ENCODE measurements at places on chromosomes 13 and 19.

GRCh38 chr19:7792281-7792680, 29.2 kb downstream of the CLEC4M start:
- DNase-seq, result no peak

DNA sequence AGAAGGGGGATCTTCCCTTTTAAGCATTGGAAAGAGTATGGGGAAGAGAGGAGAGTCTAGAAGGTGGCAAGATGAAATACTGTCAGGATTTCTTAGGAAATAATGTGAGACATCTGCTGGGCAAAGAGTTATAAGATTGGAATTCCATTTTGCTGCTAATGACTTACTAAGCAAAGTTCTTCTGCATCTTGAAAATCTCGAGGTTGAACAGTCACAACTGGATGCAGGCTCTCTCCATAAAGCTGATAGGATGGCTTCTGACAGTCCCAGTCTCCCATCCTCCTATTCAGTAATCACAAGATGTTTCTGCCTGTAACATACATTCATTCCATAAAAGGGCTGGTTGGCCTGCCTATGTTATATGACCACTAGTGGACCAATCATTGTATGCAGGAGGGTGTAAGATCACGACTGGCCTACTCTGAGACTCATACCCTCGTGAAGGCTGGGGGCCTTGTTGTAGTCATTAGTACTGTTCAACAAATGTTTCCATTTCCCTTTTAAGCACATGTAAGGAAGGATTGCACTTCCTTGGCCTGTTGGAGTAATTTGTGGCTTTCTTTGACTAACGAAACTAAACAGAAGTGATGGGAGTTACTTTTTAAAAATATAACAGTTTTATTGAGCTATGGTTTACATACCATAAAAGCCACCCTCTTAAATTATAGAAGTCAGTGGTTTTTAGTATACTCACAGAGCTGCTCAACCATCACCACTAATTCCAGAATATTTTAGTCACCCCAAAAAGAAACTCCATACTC, 45.0 kb upstream of the TDRD3 start:
- DNase-seq, result no peak

DNA sequence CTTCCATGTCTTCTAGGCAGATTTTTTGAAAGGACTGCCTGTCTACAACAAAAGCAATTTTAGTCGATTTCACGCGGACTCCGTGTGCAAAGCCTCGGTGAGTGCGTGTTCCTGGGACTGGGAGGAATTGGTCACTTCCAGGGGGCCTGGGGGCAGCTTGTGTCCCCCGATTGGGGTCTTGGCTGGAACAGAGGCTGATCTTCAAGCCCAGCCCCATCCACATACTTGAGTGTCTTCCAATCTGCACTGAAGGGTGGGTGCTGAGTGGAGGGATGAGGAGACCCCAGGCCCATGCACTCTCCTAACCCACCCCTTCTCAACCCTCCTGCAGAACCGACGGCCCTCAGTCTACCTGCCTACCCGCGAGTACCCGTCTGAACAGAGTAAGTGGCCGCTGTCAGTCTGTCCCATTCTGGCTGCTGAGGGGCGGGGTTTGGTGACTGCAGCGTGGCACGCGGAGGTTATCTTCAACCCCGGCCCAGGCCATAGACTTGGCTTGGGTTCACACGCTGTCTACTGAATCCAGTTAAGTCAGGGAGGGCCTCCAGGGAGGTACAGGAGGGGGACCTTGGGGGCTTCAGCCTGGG, 4.7 kb downstream of the DDA1 start:
- DNase-seq, result no peak

GRCh38 chr13:60945396-60945795, 470.3 kb downstream of the PCDH20 start:
- no peak for DNase-seq

GRCh38 chr13:43061496-43062280, 38.3 kb downstream of the DNAJC15 start:
- DNase-seq, result no peak

DNA sequence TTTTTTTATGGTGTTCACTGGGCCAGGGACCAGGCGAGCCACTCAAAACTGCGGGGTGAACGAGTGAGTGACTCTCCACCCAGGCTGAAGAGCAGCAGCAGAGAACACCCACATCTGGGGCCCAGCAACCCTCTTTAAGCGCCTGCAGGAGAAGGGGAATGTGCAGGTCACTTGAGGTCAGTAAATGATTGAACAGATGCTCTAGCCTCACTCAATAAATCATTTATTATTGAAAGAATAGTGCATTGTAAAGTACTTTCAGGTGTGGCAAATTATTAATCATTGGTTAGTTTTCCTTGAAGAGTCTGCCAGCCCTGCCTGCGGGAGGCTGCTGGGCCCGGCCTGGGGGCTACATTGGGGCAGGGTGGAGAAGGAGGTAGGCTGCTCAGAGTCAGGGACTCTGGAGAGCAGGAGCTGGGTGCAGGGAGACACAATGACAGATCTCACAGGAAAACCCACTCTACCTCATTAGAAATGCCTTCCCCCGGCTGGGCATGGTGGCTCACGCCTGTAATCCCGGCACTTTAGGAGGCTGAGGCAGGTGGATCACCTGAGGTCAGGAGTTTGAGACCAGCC, 42.5 kb downstream of the ABCC4 start:
- DNase-seq, result no peak

DNA sequence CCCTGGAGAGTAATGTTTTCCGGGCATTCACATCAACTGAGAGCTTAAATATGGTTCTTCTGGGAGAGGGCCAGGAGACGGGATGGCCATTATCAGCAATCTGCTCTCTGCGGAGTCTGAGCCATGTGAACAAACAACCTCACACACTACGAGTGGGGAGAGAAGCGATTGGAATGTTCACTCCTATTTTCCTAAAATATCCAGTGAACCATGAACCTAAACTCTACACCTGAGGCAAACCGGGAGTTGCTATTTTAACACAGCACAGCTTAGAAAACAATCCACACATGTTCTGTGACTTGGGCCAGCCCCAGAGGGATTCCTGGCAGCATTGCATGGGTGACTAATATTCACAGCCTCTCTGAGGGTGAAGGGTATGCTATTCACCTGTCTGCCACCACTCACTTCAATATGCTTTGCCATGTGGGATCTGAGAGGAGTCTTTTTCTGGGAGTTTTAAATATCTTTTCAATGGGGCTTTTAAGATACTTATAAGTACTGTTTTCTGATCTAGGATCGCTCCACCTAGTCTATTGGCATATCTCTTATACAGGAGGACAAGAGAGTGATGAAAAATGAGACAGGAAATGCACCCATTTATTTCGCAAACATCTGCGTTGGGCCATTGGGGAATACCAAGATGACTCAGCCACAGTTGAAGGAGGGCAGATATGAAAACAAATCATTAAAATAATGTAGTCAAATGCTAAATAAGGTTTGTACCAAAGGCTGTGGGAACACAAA, 72.6 kb upstream of the SERP2 start:
- no peak for DNase-seq

DNA sequence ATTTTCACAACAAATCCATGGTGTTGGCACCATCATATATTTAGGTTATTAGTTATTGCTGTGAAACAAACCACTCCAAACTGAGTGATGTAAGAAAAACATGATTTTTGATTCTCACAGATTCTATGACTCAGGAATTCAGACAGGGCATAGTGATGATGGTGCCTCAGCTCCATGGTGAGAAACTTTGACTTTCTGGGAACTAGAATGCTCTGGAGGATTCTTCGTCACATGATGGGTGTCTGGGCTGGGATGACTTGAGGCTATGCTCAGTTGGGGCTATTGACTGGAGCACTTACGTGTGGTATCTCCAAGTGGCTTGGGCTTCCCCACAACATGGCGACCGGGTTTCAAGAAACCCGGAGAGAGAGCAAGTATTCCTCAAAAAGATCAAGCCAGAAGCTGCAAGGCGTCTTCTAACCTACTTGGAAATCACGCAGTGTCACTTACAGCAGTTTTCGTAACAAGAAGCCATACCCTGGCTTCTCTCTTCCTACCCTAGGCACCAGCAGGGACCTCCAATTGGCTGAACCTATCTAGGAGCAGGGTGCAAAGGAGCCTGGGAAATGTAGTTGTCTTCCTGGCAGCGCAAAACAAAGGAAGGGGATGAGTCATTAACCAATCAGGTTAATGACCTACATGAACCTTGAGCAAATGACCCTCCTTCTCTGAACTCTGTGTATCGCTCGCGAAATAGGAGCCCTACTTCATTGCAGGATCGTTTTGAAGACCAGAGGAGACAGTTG, 22.4 kb downstream of the VAV1 start:
- no peak for DNase-seq

DNA sequence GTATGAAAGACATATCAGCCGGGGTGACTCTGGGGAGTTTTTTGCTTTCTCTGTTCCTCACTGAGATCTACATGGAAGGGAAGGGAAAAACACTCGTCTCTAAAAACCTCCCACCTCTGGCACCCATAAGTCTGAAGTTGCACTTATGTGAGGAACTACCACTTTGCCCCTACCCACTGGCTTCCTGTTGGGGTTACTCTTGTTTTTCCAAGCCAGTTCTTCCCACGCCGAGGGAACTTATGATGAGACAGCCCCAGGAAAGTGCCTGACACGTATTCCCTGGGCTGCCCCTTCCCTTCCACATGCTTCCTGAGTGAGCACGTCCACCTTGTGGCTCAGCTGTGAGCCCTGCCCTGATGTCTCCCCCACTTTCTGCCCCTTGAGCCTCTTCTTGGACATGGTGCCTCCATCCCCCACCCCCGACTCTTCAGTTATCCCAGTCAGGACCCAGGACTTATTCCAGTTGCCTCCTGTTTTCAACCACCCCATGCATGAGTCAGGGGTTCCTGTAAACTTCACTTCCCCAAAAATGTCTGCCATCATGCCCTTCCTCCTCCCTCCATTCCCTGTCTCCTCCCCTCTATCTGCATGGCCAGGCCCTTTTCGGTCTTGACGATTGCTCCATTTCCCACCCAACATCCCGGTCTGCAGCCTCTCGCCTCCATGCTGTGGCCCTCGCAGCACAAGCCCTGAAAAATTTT, 5.1 kb upstream of the SIGLEC7 start:
- DNase-seq, result no peak

GRCh38 chr13:59997976-59998375, 165.8 kb downstream of the DIAPH3 start:
- no peak for DNase-seq

GRCh38 chr19:33375837-33376159, 2.3 kb downstream of the CEBPG start:
- DNase-seq, result no peak

DNA sequence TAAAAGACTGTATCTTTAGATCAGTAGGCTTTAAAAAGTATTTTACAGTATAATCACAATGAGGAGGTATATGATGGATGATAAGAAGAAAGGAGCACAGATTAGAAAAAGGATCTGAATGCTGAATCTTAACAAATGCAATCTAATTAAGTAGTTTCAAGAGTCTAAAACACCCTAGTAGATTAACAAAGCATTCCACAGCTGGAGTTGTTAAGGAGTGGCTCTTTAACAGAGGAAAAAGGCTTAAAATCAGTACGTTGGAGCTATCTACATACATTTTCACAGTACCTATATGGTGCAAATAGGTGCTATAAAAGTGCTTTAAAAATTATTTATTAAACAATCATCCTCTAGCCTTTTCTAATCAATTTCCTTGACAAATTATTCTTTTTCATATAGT, 34.5 kb downstream of the TSC22D1 start:
- DNase-seq, result no peak

DNA sequence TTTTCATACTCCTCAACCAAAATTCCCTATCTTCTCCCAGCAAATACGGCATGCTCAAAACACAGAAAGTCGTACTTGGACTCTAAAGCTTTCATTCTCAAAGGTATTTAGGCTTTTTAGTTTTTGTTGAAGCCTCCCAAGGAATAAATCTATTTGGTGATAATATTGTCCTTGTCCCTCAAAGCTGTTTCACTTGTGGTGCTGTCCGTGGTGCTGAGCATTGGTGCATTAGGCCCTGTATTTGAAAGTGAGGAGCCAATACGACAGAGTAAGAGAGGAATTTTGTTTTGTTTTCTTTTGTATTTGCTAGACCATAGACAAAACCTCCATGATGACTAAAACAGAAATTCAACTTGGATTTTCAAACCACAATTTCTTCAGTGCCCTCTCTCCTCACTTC, 3.2 kb upstream of the LGALS13 start:
- no peak for DNase-seq

- no peak for DNase-seq
Observed at GRCh38 chr19:15015946-15016542, 33.2 kb upstream of the CASP14 start.

DNA sequence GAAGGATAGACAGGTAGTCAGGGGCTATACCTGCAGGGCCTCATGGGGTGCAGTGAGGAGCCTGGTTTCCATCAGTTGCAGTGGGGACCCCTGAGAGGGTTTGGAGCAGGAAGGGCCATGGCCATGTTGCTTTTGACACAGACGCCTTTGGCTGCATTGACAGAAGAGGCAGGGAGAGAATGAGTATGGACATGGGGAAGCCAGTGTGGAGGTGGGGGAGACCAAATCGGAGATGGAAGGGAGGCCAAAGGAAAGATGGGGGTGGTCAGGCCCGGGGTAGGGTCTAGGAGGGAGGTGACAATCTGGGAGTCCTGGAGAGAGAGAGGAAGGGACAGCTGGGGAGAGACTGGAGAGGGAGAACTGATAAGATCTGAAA, 1.3 kb downstream of the HSD11B1L start:
- no peak for DNase-seq

DNA sequence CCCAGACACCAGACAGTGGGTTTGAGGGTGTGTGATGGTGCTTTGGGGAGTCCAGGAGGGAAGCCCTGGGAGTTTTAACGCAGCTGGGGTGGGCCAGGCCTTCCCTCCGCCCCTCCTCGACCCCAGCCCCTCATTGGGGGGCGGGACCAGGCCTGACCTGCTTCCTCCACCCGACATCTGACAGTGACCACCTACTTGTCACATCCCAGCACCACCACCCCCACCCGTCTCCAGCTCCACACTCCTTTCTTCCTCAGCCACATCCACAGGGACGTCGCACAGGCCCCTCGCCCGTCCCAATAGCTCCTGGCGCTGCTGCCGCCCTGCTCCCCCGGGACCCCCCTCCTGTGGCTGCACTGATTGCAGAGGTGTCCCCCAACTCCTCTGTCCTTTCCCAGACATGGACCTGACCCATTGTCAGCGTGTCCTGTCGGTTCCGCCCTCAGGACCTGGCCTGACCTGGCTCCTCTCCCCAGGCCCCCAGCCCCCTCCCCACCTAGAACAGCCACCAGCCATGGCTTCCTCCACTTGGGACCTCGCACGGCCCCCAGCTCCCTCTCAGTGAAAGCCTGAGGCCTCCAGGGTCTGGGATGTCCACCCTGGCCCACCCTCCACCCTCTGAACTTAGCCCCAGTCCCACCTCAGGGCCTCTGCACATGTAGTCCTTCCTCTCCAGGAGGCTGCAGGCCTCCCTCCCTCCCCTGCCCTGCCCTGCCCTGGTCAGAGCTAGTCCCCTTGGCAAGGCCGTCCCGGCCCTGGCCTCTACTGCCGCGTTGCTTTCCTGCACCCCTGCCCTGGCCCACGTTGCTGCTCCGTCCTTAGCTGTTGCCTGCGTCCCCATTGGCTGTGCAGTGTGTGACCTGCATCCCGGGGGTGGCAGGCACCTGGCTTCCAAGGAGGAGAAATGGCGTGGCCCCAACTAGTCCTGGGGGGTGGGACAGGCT, 30.4 kb downstream of the COMP start:
- DNase-seq, result no peak

- no peak for DNase-seq
Observed at GRCh38 chr13:94324767-94325540, 154.5 kb downstream of the DCT start.

- no peak for DNase-seq
Observed at GRCh38 chr13:39910833-39911232, 255.4 kb downstream of the COG6 start.

GRCh38 chr13:70809588-70809987, 701.3 kb upstream of the KLHL1 start:
- no peak for DNase-seq

GRCh38 chr19:13633522-13633922, 127.2 kb upstream of the CACNA1A start:
- no peak for DNase-seq

GRCh38 chr13:33109801-33110200, 93.6 kb downstream of the KL start:
- DNase-seq, result no peak

Measured in effector memory CD4-positive, alpha-beta T cell (primary cell).